ENCODE measurements at places on chromosomes 5 and 9.

- DNase-seq, result peak; percentile 95
These were observed 3.9 kb downstream of the CCDC183 start for GRCh38 chr9:136799854-136800657.

DNA sequence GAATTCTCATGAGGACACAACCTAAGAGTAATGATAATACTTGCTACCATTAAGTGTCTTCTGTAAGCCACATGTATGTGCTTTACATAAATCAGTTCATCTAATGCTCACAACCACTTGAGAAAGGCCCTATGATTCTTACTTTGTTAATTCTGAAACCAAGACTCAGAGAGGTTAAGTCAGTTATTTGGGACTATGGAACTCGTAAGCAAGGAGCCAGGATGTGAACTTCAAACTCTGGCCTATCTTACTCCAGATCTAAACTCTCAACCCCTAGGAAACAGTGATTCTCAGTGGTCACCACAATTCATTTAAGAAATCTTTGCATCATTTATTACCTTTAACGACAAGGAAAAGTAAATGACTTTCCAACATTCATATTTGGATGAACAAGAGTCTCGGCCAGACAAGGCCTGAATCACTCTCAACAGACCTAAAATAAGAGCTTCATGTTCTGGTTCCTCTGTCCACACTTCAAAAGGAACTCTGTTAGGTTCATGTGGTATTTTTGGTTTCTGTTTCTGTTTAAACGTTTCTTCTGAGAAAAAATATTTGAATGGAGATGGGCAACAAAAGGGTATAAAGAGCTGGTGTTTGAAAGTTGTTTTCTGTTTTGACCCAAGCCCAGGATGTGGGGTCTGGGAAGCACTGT, 104.8 kb downstream of the LPAR1 start:
- no peak for DNase-seq

DNA sequence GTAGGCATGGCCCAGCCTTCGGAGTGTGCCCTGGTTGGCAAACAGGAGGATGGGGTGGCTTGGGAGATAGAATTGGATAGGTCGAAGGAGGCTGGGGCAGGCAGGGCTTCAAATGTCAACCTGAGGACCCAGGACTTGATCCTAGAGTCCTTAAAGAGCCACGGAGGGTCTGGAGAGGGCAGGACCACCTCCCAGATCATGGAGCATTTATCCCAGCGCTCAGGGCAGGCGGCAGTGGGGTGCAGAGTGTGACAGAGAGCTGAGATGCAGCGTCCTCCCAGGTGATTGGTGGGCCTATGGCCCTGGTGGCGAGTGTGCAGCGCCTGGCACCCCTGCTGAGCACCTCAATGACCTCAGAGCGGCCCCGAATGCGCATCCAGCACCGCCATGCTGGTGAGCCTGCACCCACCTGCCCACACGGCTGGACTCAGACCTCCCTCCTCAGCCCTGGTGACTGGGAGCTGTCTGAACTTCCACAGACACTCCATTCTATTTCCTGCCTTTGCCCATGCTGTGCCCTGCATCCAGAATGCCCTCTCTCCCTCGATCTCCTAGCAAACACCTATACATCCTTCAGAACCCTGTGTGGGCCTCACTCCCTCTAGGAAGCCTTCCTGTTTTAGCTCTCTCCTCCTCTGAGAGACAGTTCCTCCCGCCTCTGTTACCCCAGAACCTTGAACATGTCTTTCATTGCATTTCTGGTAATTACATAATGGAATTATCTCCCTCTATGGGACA, 6.3 kb downstream of the ADGRD2 start:
- DNase-seq, result peak; percentile 22

DNA sequence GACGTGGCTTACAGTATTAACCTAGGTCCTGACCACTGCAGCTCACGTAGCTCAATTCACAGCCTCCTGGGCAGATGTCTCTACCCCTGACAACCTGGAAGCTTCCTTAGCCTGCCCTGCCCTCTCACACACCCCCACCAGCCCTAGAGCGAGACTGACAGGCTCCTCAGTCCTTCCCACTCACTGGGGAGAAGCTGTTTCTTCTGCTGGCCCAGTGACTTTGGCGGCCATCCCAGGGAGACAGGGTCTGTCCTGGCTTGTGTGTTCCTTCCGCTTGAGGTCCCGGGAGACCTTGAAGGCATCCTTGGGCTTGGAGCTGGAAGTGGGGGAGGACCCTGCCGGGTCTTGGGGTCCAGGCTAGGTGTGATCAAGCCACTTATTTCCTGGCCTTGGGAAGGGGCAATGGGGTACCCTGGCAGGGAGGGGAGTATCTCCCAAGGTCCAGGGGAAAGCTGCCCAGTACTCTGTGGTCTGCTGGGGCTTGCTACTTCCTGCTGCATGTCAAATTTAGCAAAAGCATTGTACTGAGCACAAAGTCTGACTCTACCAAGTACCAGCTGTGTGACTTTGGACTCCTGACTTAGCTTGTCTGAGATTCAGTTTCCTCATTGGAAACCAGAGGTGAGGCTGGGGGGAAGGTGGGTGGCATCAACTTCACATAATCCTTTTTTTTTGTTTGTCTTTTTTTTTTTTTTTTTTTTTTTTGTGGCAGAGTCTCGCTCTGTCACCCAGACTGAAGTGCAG, 1.9 kb downstream of the MIGA2 start:
- no peak for DNase-seq

- DNase-seq, result no peak
These were observed 32.3 kb downstream of the SH3GLB2 start for GRCh38 chr9:128995791-128996190.

GRCh38 chr5:9712506-9712905, 82.4 kb upstream of the TAS2R1 start:
- DNase-seq, result no peak

- DNase-seq, result no peak
These were observed 91.8 kb upstream of the CACNA1B start for GRCh38 chr9:137785704-137786161.

- no peak for DNase-seq
These were observed 84.6 kb downstream of the AOPEP start for GRCh38 chr9:94811074-94811473.

DNA sequence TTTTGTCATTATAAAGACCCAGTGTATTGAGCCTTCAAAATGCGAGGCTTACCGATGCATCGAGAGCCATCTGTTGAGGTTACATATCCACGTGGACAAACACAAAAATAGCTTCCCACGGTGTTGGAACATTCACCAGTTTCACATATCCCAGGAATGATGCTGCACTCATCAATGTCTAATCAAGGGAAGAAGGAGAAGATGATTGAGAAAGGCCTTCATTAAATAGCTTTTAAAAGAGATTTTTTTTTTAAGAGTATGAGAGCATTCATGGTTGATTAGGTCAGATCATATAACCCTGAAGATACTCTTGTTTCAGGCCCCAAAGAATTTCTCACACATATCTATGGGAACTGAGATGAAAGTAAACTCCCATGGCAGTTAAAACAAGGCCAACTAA, 129.4 kb downstream of the FBN2 start:
- DNase-seq, result no peak

DNA sequence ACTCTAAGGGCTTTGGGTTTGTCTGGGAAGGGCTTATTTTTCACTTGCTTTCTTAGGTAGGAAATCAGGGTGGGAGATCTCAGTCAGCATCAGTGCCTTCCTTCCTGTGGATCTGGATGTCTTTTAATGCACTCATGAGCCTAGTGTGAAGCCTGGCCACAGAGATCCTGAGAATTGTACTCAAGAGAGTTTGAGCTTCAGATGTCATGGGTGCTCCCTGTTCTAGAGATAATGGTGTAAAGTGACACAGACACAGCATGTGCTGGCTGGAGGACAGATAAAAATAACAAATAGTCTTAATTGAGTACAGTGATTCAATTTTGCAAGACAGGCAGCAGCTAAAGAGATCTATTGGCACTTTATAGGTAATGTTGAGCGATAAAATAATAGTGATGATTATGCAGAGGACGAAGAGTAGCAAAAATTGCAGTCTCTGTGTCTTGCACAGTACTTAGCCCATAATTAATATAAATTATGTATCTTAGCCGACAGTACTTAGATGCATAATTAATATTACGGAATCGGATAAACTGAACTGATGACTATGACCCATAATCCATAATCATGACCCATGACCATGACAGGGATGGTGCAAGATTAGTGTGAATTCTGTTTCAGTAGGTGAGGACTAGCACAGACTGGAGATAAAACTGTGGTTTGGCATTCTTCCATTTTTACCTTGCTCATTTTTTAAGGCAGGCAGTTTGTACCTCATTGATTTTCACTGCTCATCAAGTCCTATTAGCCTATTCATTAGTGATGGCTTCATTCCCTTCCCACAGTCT, 408.7 kb upstream of the PIK3R1 start:
- no peak for DNase-seq

GRCh38 chr5:13660072-13660471, 284.4 kb downstream of the DNAH5 start:
- no peak for DNase-seq

GRCh38 chr9:18617759-18618158, 143.8 kb downstream of the ADAMTSL1 start:
- DNase-seq, result no peak

- DNase-seq, result no peak
These were observed 11.6 kb upstream of the SPTAN1 start for GRCh38 chr9:128540634-128541360.

DNA sequence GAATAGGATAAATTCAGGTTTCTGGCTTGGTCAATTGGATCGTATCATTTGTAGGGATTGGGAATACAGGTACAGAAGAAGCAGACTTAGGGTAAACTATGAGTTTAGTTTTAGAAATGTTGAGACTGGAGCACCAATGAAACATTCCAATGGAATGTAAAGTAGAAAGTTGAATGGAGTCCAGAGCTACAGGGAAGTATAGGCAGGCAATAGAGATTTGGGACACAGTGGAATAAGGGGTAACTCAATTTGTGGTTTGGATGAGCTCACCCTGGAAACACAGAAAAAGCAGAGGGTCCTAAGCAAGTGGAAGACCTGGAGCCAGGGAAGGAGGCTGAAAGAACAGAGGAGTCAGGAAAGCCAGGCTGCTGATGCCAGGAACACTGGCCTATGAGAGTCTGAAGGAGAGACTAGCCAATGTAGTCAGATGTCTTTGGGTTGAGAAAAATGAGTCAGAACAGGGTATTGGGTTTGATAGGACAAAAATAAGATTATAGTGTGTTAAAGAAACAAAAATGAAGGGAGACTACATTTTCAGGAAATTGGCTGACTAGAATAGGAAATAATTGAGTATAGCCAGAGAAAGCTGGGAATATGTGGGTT, 72.8 kb downstream of the STARD4 start:
- no peak for DNase-seq

DNA sequence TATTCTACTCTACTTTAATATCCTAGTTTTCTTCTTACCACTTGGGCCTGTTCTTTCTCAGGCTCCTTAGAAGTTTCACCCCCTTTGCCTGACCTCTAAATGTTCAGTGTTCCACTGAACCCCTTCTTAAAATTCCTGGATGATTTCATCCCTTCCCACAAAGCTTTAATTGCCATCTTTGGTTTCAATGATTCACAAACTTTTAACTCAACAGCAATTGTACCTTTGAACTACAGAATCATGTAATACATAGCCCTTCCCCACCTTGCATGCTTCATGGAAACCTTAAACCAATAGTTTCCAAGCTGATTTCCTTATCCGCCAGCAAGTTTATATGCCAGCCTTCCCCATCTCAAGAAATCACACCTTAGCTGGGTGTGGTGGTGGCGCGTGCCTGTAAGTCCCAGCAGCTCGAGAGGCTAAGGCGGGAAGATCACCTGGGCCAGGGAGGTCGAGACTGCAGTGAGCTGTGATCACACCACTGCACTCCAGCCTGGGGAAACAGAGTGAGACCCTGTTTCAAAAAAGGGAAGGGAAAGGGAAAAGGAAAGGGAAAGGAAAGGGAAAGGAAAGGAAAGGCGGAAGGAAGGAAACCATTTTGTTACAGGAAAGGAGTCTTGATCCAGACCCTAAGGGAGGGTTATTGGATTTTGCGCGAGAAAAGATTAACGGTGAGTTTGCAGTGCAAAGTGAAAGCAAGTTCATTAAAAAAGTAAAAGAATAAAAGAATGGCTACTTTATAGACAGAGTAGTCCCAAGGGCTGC, 1023.7 kb upstream of the DMAC1 start:
- no peak for DNase-seq

DNA sequence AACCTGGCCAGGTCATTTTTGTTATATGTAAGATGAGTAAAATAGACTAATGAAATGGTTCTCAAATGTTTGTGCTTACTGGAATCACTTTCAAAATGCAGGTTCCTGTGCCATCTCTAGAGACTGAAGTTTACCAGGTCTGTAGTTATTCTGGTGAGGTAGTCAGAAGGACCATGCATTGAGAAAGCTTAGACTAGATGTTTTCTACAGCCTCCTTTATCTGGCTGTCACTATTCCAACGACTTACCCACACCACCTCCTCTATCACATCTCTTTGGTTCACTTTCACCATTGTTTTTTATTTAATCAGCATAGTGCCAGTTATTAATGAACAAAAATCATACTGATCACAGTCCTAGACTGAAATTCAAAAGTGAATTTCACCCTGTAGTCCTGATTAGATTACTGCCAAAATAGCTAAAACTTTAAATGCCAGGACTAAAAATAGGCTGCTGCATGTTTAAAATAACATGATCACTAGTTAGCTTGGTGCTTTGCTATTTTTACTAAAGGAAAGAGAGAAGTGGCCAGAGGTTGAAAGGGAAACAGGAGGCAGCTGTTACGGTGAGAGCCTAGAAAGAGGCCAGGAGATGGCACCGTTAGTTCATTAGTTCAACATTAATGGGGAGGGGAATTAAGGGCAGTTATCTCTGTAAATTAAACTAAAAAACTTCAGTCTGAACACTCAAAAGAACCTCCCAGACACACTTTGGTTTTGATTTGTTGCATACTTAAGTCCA, 13.9 kb upstream of the FNIP1 start:
- DNase-seq, result no peak

GRCh38 chr9:111730937-111731567, 63.7 kb downstream of the SHOC1 start:
- no peak for DNase-seq

- no peak for DNase-seq
These were observed 579.2 kb upstream of the FAM174A start for GRCh38 chr5:99955962-99956361.

GRCh38 chr9:121884057-121884541, 209.0 kb downstream of the TTLL11 start:
- DNase-seq, result no peak

DNA sequence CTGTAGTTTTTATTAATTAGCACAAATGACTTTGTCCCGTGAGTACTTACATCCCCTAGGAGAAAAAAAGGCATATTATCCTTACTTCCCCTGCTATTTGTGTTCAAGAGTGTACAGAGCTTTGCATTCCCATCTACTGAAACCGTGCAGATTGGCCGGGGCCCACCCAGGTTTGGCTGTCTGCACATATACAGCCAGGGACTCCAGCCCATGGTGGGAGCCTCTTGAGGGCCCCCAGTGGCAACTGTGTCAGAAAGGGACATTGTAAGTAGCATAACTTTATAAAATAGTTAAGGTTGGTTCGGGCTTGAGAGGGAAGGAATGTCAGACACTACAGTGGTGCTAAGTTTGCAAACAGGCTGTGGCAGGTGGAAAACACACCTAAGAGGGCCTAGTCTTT, 24.7 kb downstream of the PHF2 start:
- no peak for DNase-seq

GRCh38 chr9:130260816-130261765, 4.5 kb upstream of the HMCN2 start:
- no peak for DNase-seq

- DNase-seq, result peak; percentile 27
These were observed 121.3 kb downstream of the DAB2IP start for GRCh38 chr9:121772600-121773285.

All from mucosa of descending colon (tissue), 3 donors.